ENCODE measurements at places on chromosomes 5 and 9.

- DNase-seq = no peak
Observed at GRCh38 chr9:73684601-73685000, 532.9 kb downstream of the ANXA1 start.

- no peak for DNase-seq
Observed at GRCh38 chr5:151214614-151215545, 9.0 kb downstream of the CCDC69 start.

GRCh38 chr9:1434052-1434767 lies 384.1 kb downstream of the DMRT2 start:
- DNase-seq = no peak

- DNase-seq = no peak
Observed at GRCh38 chr5:61610678-61611024, 278.6 kb downstream of the ZSWIM6 start.

DNA sequence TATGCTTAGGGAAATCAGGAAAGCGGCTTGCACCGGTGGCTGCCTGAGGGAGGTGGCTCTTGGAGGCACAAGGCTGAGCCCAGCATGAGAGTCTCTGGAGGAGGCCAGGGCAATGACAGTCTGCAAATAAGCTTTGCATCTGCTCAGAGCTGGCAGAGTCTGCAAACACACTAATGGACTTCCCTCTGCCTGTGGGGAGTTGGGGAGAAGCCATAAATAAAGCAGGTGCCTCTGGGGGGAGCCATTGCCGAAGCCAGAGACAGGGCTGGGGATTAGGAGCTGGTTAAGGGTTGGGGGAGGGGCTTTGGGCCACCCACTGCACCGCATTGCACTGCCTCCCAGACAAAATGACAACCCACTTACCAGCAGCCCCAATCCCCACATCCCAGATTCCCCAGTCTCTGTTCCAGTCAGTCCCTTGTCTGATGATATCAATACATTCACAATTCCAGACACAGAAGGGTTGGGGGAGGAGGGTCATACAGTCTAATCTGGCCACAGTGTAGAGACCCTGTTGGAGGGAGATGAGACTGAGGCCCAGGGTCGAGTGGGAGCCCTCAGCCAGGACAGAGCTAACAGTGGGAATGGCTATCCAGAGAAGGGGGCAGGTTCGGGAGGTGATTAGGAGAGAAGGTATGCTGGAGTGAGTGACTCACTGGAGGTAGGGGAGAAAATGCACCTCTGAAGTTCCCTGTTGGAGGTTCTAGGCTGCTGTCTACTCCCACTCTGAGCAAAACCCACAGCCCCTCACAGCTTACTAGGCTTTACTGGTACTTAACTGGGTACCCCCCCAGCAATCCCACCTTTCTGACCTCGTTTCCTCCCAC lies 53.7 kb downstream of the PAX5 start:
- no peak for DNase-seq

- peak; percentile 60 for DNase-seq
Observed at GRCh38 chr5:119022017-119022745, 33.8 kb upstream of the DTWD2 start.

GRCh38 chr9:30504502-30504905 lies 1879.9 kb upstream of the ACO1 start:
- no peak for DNase-seq

DNA sequence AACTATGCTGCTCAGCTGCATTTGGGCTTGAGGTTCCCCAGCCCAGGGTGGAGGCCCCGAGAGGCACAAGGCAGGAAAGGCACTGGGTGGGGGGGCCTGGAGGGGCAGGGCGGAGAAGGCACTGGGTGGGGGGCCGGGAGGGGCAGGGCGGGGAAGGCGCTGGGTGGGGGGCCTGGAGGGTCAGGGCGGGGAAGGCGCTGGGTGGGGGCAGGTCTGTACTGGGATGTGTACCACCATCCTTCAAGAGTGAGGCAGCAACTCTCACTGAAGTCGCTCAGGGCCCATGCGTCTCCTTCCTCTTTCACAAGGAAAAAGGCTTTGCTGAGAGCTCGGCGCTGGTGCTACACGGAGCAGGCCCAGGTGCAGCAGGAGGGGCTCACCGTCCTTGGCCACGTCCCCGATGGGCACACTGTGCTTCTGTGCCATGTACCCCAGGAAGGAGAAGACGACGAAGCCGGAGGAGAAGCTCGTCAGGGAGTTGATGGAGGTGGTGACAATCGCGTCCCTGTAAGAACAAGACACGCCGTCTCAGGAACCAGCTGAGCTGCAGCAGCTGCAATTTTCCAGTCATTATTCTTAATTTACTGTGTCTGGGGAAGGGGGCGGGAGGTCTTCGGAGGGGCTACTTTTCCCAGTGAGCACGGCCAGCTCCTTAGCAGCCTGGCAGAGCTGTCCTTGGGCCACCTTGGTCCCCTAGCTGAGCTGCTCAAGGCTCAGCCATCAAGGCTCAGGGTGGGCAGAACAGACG lies 30.8 kb downstream of the SLC6A3 start:
- DNase-seq = no peak

DNA sequence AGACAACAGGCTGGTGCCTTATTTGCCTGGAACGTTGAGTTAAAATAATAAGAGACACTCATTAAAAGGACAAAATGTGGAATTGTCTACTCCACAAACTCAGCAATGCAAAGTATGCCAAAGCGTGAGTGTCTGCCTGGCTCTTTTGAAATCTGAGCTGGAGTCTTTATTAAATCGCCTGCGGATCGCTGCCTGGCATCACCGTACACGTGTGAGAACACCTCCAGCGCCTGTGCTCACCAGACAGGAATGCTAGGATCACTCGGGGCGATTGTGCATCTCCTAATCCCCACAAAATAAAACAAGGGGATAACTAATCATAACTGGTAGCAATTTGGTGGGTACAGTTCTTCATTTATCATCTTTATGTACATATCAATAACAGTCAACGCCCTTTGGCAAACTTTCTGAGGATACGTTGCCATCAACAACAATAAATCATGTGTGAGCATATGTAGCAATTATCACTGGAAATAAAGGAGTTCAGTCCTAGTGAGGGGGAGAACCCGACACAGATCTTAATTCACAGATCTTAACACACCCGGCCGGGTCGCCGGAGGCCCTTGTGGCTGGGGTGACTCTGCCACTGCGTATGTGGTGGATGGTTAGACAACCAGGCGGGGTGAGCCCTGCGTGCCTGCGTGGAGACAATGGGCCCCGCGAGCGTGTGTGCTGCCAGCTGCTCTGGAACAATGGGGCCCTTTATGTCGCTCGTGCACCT lies 284.9 kb upstream of the IRX1 start:
- DNase-seq = peak; percentile 24

DNA sequence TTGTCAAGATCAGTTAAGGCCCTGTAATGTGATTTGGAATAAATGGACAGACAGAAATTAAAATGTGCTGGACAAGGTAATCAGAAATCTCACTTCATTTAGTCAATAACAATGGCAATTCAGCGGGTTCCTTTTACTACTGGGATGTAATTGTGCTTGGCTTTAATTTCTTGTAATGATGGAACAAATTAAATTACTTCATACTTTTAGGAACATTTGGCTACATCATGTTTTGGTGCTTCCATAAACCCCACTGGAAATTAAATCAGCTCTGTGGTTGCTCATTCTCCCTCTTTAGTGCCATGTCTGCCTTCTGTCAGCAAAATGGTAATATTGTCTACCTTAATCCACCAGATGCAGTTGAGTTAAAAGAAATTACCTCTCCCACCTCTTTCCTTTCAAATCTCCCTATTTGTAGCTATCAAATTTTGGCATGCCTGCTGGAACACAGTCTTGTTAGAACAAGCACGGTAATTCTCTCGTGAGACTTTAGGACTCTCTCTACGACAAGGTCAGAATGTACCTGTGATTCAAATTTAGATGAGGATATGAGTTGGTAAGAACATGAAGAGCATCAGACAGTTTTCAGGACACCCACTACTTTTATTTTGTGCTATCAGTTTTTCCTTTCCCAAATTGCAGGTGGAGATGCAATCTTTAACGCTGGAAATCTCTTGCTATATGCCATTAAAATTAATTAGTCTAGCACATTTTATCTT lies 476.3 kb downstream of the RAB3C start:
- DNase-seq = no peak

- DNase-seq = no peak
Observed at GRCh38 chr5:148849461-148849860, 23.1 kb downstream of the ADRB2 start.

DNA sequence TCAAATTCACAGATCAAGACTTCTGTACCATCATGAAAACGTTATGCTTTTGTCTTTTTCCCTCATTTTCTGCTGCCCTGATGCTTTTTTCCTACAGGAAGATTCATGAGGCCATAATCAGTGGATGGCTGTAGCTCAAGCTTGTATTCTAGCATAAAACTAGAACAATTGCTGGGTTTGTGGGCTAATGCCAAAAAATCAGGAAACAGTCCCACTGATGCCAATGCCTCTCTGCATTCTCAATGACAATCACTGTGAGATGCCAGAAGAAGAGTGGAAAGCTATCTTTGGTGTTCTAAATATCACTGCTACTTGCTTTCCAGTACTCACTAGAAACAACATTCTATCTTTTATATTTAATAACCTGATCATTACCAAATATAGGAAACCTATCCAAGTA lies 33.3 kb upstream of the FAM170A start:
- peak; percentile 48 for DNase-seq

GRCh38 chr9:79694208-79694607 lies 122.4 kb downstream of the TLE4 start:
- no peak for DNase-seq

DNA sequence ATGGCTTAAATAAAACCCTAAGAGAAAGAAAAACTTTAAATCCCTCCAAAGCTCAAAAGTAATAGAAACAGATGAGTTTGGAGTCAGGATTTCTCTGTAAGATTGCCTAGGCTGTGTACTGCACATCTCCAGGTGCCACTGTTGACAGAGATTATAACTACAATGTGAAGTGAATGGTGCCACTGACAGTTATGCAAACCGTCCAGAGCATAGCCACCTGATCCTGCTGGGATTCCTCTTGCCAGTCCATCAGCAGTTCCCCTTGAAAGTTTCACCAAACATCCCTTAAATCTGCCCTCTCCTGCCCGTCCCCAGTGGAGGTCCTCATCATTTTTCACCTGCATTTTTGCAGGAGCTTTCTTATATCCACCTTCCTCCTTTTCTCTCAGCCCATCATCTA lies 42.5 kb downstream of the FXN start:
- DNase-seq = no peak

- DNase-seq = no peak
Observed at GRCh38 chr5:60710362-60710761, 10.4 kb upstream of the DEPDC1B start.

GRCh38 chr9:89470224-89470839 lies 27.6 kb downstream of the SEMA4D start:
- DNase-seq = no peak

Measured in hippocampal formation (tissue), 2 donors.